GF-D8 (cell line): ENCODE measurements at places on chromosomes 11 and 22.

DNA sequence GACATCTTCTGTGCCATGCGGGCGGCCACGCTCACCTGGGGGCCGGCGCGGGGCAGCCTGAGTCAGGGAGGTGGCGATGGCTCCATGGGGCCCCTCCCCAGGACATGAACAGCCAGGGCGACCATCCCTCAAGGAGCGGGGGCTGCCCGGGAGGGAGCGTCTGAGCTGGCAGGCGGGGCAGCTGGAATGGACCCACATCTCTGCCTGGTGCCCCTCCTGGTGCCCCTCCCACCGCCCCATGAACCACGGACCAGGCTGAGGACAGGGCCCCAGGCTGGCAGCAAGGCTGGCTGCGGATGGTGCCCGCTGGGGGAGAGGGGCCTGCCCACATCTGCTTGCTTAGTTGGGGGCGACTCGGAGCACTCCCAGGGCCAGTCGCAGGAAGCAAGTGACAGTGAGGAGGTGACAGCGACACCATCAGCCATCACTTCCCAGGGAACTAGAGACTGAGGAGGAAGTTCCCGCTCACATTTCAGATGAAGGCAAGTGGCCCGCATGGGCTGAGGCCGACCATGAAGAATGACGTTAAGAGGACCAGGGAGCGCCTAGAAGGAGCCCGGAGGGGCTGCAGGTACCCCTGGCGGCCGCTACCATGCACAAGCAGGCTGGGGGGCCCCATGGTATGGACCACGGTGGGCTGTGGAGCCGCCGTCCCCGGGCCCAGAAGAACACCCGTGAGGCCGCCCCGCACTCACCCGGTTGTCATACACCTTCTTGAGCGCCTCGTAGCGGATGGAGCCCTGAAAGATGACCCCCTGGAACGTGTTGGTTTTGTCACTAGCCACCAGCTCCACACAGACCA lies 37.3 kb downstream of the KIAA0930 start:
- DNase-seq, result no peak

- no peak for DNase-seq
These were observed 292.6 kb downstream of the SWAP70 start for GRCh38 chr11:9956483-9956882.

GRCh38 chr11:67373648-67374570 lies 511 bp upstream of the CLCF1 start:
- peak; percentile 46 for DNase-seq

DNA sequence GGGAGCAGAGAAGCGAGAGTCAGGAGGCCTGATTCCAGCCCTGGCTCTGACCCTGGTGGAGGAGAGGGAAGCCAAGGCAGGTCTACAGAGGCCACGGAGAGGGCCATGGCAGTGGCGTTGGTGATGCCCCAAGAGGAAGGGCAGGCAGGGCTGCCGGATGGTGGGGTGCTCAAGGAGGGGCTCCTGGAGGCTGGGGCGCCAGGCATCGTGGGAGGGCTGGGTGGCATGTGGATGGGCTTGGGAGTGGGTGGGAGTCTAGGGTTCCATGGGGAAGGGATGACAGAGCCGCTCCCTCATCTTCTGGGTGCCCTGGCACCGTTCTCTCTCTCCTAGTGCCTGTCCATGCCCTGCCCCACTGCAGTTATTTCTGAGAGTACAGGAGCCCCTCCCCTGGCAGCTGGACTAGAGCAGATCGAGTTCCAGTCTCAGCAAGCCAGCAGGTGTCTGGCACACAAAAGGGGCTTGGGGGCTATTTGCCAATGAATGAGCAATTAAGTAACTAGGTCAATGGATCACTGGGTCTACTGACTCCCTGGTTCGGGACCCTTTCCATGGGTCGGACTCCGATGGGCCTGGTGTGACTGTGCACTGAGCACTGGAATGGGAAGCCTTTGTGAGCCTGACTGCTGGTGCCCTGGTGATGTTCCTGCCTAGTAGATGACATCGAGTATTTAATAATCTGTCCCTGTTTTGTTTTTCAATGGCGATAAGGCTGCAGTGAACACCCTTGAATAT lies 570.0 kb downstream of the TBC1D22A start:
- DNase-seq, result no peak

- no peak for DNase-seq
These were observed 968 bp downstream of the RHBDD3 start for GRCh38 chr22:29266564-29267461.

DNA sequence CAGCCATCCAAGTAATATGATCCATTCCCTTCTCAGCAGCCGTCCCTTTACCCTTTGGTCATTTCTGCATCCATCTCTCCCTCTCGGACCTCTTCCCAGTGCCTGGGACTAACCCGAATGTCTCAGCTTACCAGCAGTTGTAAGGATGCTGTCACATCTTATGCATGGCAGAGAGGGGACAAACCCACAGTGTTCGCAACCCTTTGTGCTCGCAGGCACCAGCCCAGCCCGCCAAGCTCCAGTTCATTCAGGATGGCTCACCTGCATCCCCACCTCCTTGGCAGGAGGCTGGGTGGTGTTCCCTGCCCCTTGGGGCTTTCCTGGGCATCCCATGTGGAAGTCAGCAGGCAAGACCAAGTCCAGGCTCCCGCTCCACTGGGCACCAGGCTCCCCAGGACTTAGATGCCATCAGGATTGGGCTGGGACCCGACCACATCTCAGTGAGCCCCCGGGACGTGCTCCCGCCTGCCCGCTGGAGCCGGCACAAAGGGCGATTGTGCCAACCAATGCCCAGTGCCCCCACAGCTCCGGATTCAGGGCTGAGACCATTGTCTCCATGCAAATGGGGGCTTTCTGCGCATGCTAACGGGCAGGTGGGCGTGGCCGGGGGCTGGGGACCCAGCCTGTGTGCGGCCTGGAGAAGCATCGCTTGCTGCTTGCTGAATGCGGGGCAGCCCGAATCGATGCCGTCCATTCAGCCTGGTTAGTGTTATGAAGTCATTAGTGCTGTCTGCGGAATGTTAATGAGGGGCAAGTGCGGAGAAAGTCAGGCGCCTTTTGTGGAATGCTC lies 108.6 kb downstream of the KCNQ1OT1 start:
- DNase-seq, result no peak

DNA sequence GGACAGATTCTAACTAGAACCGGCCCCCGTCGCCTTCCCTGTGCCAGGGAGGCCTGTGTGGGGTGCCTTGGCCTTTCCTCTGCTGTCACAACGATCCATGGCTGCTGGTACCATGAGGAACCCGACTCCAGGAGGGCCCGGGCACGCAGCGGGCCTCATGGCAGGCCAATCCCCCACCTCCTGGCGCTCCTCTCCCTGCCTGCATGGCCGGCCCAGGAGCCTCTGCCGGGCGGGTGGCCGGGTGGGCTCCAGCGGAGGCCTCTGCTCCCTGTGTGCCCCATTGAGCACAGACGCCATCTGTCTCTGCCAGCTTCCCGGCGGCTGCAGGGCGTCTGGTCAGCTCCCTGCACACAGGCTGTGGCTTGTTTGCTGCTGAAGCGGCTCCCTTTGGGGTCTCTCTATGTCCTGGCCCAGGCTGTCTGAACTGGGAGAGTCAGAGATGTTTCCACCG lies 86.5 kb downstream of the MYEOV start:
- no peak for DNase-seq
